ENCODE measurements at places on chromosomes 2 and 18.

GRCh38 chr18:50128506-50129271, 66.3 kb downstream of the MYO5B start:
- no peak for DNase-seq

GRCh38 chr2:38581193-38582147, 21.3 kb downstream of the HNRNPLL start:
- DNase-seq = peak; percentile 86

- DNase-seq = peak; percentile 83
Measured at GRCh38 chr18:6482198-6482977, 67.7 kb upstream of the L3MBTL4 start.

- no peak for DNase-seq
Measured at GRCh38 chr2:32719933-32720716, 92.3 kb downstream of the TTC27 start.

GRCh38 chr2:242001853-242002252, 132.3 kb downstream of the RTP5 start:
- no peak for DNase-seq

DNA sequence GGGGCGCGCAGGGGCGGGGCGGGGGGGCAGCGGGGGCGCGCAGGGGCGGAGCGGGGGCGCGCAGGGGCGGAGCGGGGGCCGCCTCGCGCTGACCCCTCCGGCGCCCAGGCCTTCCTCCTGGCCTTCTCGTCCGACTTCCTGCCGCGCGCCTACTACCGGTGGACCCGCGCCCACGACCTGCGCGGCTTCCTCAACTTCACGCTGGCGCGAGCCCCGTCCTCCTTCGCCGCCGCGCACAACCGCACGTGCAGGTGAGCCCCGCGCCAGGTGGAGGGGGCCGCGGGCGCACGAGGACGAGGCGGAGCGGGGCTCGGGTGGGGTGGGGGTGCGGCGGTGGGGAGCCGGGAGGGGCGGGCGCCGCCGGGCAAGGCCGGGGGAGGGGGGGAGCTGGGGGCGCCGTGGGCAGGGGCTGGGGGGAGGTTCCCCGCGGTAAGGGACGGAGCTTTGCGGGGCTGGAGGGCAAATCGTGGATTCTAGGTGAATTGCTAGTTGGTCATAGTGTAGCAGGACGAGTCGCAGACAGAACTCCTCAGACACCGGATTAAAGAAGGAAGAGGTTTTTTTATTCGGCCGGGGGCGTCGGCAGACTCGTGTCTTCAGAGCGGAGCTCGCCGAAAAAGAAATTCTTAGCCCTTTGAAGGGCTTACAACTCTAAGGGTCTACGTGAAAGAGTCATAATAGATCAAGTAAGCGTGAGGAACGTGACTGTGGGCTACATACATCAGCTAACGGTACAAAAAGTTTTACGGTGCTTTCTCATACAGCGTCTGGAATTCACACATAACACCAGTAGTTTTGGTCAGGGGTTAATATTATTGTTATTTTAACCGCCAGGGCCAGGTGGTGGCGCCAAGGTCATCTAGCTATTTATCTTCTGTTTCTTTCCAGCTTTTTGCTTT, 29.9 kb downstream of the ANO7 start:
- peak; percentile 65 for DNase-seq

DNA sequence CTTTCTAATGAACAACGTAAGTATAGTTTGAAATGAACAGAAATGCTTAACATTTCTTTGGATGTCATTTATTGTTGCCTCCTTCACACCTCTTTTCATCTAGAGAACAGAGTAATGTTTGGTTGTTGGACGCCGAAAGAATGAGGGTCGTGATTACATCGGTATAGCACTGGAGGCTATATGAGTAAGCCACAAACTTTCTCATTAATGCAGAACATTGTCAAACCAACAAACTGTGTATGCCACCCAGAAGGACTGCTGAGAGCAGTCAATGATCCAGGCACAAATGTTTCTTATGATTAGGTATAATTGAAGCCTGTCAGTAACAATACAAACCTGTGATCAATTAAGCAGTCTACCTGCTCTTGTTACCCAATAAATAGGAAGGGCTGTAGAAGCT, 1494.7 kb upstream of the NXPH2 start:
- no peak for DNase-seq

DNA sequence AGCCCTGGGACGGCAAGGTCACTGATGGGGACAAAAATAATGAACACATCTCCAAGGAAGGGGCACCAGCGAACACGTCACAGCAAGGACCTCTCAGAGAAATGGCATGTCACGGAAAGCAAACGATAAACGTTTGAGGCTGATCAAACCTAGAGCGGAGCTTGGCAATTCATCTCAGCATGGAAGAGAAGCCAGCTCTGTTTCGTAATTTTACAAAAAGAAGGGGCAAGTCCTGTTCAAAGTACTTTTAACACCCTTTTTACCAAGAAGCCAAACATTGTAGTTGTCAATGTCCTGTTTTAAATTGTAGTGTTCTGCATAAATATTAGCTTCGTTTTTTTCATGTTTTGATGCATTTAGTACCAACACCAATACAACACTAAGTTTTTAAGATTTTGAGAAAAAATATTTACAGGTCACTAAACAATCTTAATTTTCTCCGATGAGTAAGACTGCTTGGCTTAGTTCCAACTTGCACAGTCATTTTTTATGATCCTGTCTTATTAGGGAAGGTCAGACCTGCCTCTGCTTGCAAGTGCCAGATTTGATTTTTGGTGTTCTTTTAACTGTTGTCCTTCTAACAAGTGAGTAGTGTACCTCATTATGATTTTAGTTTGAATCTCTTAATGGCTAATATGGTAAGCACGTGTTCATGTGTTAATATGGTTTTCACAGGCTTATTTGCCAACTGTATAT, 818.5 kb upstream of the SALL3 start:
- no peak for DNase-seq

GRCh38 chr18:2083691-2084090, 487.6 kb downstream of the METTL4 start:
- no peak for DNase-seq

GRCh38 chr2:123419976-123420375, 605.1 kb upstream of the CNTNAP5 start:
- DNase-seq = no peak

DNA sequence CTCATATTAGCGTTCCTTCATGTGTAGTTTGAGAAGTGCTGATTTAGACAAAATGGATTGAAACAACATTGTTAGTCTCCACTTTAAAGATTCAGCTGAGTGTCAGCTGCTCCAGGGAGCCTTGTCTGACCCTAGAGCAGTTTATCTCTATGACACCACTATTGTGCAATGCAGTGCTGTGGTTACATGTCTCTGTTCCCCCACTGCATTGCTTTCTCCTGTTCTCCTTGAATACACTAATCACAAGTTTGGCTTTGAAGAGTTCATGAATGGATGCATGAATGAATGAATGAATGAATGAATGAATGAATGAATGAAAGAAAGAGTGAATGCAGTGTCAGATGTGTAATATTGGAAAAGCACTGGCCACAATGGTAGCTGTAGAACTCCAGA, 38.3 kb downstream of the GCG start:
- DNase-seq = peak; percentile 48

GRCh38 chr2:178478130-178478438, 316 bp downstream of the FKBP7 start:
- DNase-seq = no peak

DNA sequence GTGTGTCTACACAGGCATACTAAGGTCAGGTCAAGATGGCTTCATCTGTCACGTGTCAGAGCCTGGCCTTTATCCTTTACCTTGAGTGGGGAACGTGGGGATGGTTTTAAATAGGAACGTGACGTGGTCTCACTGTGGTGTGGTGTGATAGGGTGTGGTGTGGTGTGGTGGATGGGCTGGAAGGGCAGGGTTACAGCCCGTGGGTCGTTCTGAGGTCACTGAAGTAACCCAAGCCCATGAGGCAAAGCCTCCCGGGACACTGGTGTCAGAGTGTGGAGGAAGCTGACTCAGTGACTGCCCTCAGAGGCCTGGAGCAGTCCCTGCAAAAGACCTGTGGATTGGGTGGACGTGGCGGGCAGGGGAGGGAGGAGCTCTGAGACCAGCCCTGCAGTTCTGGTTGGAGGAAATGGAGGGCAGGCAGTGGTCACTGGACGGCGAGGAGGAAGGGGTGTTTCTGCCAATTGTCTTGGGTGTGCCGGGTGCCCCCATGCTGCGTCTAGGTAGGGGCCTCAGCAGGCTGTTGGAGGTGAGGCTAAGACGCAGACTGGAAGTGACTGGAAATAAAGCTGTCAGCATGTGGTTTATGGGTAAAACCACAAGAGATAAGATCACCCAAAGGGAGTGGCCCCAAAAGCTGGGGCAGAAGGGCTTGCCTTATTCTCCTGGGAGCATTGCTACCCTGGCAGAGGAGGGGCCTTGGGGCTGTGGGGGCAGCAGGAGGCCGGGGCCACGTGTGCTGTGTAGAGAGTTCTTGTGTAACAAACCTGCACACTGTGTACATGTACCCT, 84.8 kb downstream of the SH3RF3 start:
- no peak for DNase-seq

DNA sequence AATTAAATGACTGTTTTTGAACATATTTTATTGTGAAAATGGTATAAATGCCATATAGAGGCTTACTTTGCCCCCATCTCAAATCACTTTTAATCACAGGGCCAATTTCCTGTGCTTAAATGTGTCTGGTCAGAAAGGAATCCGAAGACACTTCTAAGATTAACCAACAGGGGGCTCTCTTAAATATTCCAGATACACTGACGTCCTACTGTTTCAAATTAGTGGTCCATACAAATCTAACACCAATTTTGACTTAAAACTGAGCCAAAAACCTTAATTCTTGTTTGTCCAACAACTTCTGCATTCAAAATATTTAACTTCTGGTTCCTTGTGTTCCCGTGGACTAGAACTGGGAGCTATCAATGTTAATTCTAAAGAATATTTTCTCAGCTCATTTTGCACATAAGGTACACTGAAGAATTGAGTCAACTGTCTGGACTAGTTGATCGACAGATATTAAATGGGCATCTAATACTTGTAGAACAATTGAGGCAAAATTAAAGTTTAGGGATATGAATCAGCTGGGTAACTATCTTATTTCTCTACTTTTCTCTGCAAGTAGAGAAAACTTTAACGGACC, 557.5 kb downstream of the ARHGAP15 start:
- DNase-seq = peak; percentile 33

DNA sequence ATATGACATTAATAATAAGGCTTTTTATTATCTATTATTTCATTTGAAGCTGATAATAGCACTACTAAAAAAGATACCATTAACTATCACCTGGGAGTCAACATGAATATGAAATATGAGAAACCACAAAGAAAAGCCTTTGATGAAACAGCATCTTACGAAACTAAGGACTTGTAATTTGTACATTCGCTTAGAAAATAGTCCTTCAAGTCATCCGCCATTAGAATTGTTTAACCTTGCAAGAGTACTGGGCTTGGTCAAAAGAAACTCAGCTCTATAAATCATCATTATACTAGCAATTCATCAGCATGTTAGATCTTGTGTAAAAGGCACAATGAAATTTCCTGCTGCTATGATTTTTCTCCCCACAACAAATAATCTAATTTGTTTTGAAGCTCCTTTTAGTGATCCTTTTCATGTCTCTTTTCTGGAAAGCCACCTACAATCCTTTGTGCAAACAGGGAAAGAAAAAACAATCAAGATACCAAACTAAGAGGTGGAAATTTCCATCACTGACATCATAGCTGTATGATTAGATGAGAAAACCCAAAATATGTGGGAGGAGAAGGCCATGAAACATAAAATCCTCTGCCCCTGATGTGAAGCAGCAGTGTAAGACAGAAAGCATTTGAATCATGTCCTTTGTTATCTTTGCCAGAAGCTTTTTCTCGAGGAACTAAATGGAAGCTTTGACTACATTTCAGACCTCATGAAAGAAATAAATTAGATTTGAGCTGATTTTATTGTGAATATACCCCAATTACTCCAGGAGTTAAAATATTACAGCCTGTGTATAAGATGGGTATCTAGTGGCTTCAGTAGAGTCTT, 31.2 kb downstream of the SCN9A start:
- DNase-seq = peak; percentile 35

DNA sequence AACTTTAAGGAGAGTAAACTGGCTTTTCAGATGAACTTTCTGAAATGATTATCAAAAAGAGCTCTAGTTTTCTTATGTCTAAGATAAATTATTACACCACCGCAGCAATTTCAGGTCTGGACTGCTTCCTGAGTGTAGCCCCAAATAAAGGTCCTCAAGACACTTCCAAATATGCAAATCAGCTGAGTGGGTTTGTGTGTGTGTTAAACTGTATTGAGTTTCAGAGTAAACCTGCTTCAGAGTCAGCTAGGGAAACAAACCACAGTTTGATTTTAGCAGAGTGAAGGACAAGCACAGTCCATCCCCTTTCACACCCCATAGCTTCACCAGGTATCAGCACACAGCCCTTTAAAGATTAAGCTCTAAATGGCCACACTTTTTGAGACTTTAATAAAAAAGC, 168.7 kb downstream of the NRXN1 start:
- no peak for DNase-seq

- no peak for DNase-seq
Measured at GRCh38 chr2:39281391-39281790, 37.6 kb upstream of the CDKL4 start.

DNA sequence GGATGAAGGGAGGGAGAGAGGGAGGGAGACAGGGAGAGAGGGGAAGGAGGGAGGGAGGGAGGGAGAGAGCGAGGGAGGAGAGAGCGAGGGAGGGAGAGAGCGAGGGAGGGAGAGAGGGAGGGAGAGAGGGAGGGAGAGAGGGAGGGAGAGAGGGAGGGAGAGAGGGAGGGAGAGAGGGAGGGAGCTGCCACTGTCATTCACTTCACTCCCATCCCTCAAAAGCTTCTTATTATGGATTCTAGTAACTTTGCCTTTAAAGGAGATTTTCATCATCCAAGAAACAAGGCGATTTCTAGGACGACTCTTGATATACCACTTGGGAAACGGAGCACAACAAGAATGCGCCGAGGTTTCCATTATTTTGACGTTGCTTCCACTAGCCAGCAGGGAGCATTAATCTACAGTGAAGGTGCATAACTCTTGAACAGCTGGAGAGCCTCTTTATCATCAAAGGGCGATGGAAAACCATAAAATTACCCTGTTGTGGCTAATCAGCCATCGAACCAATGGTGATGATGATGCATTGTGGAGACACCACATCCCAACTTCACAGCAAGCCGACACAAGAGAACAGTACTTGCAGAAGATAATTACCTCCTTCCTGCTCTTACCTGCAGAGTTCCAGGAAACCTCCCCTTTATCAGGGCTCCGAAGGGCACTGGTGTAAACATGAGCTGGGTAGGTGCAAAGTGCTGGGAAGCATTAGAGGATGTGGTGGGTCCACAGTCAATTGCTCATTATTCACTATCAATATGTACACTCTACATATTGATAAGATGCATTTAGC, 130.5 kb downstream of the EIPR1 start:
- DNase-seq = no peak

GRCh38 chr2:68889500-68889899, 18.3 kb upstream of the BMP10 start:
- peak; percentile 53 for DNase-seq

DNA sequence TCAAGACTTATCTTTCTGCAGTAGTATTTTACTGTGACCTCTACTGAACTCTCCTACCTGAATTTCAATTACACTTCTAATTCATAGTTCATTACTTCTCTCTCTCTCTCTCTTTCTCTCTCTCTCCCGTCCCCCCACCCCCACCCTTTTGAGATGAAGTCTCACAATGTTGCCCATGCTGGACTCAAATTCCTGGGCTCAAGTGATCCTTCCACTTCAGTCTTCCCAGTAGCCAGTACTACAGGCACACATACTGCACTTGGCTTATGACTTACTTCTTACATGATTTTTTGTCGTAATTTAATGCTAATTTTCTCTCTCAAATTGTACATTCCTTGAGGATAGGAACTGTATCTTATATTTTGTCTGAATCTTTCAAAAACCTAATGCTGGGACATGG, 6.0 kb upstream of the HIBCH start:
- no peak for DNase-seq

- peak; percentile 87 for DNase-seq
Measured at GRCh38 chr2:1816414-1816911, 72.1 kb upstream of the PXDN start.

All from muscle of leg (tissue), 16 donors.